NCI-H446 (cell line): ENCODE measurements at places on chromosomes 16 and 17.

DNA sequence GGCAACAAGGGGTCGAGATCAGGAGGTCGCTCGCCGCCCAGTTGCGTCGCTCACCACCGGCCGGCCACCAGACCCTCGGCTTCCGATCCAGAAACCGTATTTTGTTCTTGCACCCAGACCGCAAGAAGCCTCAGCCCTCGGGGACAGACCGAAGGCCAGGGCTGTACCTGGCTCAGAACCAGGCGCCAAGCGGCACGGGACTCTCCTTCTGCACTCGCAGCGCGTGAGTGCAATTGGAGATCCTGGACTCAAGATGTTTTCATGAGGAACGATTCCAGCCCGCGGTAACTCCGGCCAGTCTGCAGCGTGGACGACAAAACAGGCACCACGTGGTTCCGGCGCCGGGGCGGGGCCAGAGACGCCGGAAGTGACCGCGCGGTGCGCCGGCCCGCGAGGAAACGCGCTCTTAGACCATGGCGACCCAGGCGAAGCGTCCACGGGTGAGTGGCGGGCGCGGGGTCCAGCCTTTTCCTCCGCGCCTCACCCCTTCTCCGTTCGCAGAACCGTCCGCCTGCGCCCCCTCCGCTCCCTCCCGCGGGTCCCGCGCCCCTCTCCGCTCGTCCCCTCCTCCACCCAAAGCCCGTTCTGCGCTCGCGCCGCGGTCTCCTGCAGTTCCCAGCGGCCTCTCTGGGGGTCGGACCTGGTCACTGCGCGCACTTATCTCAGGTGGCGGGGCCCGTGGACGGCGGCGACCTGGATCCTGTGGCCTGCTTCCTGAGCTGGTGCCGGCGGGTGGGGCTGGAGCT is at the start of gene SETD6:
SETD6 (plus strand) TSS at position 393 of the 746 bp plus-strand sequence; CDS start at position 414, 21 bp downstream.
- DNase-seq, result peak; percentile 76

- DNase-seq, result no peak
These were observed 230.6 kb downstream of the C16orf95 start for GRCh38 chr16:87086575-87086974.

DNA sequence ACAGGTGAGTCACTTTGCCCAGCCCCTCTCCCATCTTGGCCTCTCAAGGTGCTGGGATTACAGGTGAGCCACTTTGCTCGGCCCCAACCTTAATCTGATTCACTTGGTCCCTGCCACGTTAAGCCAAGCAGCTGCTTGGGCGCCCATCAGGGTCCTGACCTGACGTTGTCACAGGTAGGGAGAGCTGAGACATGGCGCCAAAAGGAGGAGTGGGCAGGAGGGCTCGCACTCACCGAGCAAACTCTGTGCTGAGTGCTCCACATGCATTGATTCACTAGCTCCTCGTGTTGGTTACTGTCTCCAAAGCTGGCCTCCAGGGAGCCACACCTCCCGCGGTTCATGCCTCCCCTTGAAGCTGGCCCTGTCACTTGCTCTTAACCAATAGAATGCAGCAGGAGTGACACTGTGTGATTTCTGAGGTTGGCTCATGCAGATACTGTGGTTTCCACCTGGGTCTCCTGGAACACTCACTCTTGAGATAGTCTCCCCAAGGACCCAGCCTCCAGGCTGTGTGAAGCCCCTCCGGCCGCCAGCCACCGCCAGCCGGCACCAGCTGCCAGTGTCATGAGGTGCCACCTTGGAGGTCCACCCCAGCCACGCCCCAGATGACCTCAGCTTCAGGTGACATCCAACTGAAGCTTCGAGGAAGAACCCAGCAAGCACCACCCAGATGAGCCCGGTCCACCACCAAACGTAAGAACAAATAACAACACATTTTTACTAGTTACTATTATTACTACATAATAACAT is 223.0 kb downstream of the GSG1L start:
- no peak for DNase-seq

GRCh38 chr17:37673386-37673785 is 30.1 kb upstream of the DDX52 start:
- no peak for DNase-seq

GRCh38 chr16:54511222-54511731 is 224.7 kb upstream of the IRX3 start:
- DNase-seq, result no peak

DNA sequence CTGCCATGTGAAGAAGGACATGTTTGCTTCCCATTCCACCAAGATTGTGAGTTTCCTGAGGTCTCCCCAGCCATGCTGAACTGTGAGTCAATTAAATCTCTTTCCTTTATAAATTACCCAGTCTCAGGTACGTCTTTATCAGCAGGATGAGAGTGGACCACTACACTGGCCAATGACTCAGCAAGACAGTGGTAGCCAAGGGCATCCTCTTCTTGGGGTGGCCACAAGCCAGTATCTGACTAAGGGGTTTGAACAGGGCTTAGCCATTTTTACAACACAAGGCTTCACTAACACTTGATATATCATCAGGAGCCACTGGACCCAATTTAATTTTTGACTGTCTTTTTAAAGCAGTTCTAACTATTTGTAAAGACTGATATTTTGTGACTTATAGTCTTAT is 21.1 kb upstream of the KRT24 start:
- DNase-seq, result no peak
